CD4-positive, alpha-beta T cell treated with Interleukin-4 for 4 hours (primary cell): ENCODE measurements at places on chromosomes 11 and 22.
A peak's percentile ranks its signal among the peaks of the same experiment; 100 is the strongest.

GRCh38 chr22:23691748-23692423 lies 1.1 kb downstream of the RGL4 start:
- DNase-seq: no peak

- peak; percentile 35 for DNase-seq
Observed at GRCh38 chr11:116224154-116224888, 548.5 kb downstream of the BUD13 start.

DNA sequence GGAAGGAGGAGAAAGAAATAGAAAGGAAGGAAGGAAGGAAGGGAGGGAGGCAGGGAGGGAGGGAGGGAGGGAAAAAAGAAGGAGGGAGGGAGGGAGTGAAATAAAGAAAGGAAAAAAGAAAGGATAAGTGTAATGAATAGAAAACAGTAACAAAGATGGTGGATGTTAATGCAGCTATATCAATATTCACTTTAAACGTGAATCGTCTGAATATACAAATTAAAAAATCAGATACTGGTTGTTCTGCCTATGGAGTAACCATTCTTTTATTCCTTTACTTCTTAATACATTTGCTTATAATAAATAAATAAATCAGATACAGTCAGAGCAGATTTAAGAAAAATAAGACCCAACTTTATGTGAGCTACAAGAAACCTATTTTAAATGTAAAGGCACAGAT lies 1520.4 kb downstream of the TBC1D22A start:
- DNase-seq: no peak

GRCh38 chr22:27183474-27183873 lies 526.1 kb downstream of the MIAT start:
- no peak for DNase-seq

DNA sequence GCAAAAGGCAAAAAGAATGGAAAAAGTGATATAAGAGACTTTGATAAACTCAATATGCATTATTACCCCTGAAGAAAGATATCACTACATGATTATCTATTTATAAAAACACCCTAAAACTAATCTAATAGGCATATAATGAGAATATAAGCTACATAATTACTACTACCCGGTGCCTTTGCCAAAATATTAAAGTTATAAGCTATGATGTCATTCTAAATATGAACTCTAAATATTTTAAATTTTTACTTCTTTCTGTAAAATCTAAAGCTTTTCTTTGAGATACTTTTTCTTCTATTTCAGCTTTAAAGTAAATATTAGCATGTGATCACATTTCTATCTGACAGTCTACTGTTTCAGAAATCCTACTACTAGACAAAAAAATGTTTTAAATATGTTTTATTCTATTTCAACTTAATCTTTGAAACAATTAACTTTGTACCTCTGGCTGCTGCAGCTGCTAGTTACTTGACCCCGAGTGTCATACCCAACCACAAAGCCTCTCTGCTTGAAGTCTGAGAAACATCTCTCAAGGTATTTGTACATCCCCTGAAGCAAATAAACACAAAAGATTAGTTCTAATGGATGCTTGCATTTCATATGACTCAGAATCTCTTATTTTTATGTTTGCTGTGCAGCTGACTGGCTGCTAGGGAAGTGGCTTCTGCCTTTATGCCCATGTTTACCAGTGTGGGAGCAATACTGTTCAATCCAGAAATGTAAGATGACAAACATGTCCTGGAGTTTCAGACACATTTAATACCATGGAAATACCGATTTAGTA lies 26.8 kb downstream of the PGM2L1 start:
- no peak for DNase-seq

DNA sequence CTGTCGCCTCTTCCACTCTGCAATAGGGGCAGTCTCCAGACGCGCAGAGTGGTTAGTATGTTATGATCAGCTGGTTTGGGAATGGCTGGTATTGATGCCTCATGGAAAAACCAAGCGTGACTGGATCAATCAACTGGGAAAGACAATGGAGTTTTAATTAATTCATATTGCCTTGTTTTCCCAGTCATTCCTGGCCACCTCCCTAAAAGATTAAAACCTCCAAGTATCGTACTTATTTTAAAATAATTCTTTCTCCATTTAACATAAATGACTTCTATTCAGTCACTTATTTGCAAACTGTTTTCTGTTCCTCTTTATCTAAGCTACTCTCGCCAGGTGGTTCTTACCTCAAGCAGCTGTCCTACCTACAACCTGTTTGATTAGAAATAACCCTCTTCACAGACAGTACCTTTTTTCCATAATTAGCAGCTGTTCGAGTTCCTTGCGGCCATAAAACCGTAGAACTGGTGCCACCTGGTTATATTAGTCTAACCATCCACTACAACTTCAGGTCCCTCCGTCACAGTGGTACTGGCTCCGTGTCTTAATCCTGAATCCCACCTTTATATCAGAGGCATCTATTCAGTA lies 898 bp downstream of the ZNF215 start:
- no peak for DNase-seq
